ENCODE measurements at places on chromosomes 1 and 21.
A peak's percentile ranks its signal among the peaks of the same experiment; 100 is the strongest.

DNA sequence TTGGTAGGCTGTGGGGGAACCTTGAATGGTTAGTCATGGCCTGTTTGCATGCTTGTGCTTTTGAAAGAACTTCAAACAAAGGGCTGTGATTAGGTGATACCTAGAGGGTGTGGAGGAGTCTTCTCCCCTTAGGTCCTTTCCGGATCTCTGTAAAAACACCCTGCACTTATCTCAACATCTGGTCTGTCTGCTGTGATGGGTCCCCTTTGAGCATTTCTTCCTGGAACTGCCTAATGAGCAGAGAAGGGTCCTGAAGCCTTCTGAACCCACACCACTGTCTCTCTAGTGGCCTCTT is 59.6 kb downstream of the HUNK start:
- no peak for DNase-seq

GRCh38 chr1:171142416-171143385 is 42.4 kb upstream of the FMO2 start:
- peak; percentile 84 for DNase-seq

GRCh38 chr1:8980656-8981055 is 35.0 kb downstream of the CA6 start:
- no peak for DNase-seq

DNA sequence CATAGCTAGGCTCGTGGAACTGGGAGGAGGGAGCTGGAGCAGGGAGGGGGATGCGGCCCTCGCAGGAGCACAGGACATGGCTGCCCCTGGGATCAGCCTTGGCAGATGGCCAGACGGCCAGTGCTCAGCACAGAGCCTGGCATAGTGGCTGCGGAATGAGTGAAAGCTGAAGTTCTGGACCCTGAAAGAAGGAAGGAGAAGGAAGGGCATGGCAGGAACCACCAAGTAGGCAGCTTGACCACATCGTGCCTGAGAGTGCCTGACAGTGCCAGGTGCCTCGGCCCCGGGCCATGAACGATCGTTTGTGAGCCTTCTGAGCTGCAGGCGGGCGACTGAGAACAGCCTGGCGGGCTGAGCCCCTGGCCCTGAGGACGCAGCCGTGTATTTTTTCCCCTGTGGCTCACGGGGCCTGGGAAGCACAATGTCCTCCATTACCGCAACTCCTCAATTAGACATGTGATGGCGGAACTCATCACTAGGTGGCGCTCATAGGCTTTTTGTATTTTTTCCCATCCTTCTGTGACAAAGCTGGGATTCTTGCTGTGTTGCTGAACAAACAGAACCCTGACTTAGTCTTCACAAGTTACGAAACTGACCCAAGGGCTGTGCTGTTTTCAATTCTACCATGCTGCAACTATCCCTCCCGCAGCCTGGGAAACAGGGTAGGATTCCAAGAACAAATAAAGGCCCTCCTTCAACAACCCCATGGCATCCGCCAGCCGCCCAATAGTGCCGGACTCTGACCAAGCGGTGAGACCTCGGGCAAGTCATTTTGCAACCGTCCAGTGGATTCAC is 29.9 kb upstream of the TMEM61 start:
- DNase-seq = peak; percentile 82

DNA sequence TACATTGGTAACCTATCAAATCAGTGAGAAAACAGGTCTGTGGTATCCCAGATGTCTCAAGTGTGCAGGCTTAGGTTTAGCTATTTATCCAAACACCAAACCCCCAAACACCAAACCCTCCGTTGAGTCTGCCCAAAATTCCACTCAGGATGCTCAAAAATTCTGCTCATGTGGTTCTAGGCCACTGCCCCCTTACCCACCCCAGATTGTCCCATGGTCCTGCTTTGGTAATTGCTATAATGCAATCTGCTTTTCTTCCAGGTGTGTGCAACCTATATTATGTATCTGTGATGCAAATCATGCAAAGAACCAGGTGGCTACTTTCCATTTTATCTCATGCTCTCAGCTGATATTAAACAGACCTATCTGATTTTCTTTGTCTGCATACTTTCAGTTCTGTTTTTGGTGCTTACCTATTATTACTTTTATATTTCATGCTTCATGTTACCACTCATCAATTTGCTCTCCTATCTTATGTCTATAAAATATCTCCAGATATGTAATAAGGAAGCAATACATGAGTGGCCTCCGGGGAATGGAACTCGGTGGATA is 123.7 kb downstream of the TOMM20 start:
- DNase-seq = no peak

- peak; percentile 7 for DNase-seq
Observed at GRCh38 chr1:114122941-114123618, 30.6 kb downstream of the SYT6 start.

DNA sequence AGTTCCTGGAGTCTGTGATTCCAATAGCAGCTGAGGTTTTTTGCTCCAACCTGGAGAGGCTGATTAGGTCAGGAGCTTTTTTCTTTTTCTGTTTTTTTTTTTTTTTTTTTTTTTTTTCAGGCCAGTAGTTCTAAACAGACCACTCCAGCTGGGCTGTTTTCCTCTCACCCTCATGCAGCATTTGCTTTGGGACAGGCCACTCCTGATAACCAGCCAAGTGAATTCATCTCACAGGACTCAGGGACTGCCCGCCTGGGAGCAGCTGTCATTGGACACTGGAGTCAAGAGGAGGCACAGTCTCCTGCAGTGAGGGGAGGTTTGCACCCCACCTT is 22.9 kb downstream of the PLXNA2 start:
- no peak for DNase-seq

DNA sequence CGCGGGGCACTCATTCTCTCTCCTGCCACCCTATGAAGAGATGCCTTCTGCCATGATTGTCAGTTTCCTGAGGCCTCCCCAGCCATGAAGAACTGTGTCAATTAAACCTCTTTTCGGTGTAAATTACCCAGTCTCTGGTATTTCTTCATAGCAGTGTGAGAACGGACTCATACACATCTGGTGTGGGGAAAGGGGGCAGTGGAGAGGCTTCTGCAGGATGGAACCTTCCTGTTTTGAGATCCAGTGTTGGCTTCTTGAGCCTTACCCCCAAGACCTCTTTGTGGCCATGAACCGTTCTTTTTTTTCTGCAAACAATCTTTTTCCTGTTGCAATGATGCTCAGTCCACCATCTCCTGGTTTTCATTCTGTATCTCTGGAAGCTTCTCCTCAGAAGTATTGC is 248.4 kb downstream of the PRDM2 start:
- DNase-seq = no peak

- DNase-seq = no peak
Observed at GRCh38 chr1:33460947-33461629, 11.4 kb upstream of the ZSCAN20 start.

GRCh38 chr21:28298251-28298672 is 694.4 kb downstream of the LTN1 start:
- DNase-seq = no peak

DNA sequence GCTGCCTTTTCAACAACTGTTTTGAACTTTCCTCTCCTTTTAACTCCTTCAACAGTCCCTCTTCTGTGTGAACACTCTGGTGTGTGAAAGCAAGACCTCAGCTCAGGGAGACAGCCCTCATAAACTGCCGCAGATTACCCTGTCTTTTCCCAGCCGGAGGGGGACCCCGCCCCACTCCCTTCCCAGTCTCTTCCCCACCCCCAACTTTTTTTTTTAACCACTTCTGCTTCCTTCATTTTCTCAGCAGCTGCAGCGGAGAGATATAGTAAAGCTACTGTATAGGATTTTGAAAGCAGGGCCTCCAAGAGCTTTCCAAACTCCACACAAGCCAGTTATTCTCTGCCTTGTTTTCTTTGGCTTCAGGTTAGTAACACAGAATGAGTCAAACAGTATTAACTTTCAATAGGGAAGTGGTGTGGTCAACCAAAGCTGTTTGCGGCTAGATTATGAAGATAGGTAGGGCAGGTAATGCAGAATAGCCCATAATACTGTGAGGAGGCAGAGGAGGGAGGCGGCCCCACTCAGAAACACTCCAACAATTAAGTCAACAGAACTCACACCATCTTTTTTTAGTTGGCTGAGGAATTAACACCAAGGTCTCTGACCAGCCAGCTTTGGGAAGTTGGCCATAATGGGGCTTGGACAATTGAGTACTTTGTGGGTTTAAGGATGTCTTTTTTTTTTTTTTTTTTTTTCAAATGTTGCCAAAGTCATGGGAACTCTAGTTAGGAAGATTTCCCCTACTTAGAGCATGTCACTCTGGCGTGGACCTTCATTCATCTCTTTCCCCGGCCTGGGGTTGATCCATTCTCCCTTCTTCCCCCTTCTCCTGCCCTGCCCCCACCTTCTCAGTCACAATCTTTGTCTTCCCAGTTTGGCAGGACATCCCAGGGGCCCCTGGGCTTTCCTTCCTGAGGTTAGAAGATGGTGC is 177.0 kb downstream of the CLIC6 start:
- no peak for DNase-seq

- no peak for DNase-seq
Observed at GRCh38 chr1:32489774-32490454, 25.0 kb downstream of the ZBTB8B start.

DNA sequence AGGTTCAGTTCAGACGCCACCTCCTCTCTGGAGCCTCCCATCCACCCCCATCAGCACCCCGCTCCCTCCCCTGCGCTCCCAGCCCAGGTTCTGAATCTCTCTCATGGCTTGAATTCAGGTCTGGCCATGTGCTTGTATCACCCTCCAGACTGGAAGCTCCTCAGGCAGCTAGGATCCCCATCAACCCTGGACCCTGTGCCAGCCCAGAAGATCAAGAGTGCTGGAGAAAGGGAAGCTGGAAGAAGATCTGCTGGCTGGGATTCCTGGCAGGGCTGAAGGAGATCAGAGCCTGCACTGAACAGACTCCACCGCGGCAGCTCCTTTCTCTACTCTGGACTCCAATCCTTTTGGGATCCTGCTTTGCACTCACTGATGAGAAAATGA is 11.7 kb upstream of the TINAGL1 start:
- no peak for DNase-seq

- DNase-seq = peak; percentile 36
Observed at GRCh38 chr1:202959276-202959620, 1.1 kb upstream of the ADIPOR1 start.

- no peak for DNase-seq
Observed at GRCh38 chr1:175783126-175783722, 39.8 kb upstream of the TNR start.

- DNase-seq = no peak
Observed at GRCh38 chr1:83627045-83627444, 371.9 kb downstream of the TTLL7 start.

- DNase-seq = no peak
Observed at GRCh38 chr21:25535849-25536248, 71.4 kb downstream of the MRPL39 start.

- DNase-seq = no peak
Observed at GRCh38 chr21:45854690-45855247, 126.8 kb upstream of the COL6A1 start.

- peak; percentile 86 for DNase-seq
Observed at GRCh38 chr1:198937231-198938031, 298.6 kb downstream of the PTPRC start.

DNA sequence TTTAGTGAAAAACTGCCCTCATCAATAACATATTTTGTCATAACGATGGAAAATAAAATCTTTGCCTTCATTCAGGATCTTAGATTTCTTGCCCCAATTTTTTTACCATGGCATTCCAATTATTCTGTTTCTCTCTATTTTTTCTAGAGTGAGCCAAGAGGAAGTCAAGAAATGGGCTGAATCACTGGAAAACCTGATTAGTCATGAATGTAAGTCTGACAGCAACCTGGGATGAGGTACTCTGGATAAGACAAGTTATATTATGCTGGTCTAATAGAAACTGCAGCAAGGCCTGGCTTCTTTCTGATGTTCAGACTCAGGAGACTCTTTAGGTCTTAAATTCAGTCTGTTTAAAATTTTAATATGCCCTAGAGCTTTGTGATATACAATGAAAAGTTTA is 3.5 kb downstream of the RGS4 start:
- DNase-seq = no peak

GRCh38 chr1:88670462-88670861 is 13.6 kb upstream of the PKN2 start:
- no peak for DNase-seq

DNA sequence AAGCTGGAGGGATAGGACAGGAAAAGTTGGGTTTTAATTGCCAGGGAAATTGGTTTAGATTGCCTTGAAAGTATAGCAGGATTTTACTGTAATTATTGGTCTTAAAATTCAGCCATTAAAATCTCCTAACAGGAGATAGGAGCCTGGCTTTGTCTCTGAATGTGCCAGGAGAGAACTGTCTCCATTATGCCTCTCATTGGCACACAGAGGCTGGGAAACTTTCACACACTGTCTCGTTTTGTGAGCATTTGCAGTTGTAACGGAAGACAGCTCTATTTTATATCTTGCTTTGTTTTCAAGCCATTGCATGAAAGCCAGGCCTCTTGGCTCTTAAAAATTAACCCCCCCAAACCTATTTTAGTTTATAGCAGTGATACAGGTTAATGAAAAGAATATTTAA is 12.5 kb downstream of the DNAJC6 start:
- no peak for DNase-seq

DNA sequence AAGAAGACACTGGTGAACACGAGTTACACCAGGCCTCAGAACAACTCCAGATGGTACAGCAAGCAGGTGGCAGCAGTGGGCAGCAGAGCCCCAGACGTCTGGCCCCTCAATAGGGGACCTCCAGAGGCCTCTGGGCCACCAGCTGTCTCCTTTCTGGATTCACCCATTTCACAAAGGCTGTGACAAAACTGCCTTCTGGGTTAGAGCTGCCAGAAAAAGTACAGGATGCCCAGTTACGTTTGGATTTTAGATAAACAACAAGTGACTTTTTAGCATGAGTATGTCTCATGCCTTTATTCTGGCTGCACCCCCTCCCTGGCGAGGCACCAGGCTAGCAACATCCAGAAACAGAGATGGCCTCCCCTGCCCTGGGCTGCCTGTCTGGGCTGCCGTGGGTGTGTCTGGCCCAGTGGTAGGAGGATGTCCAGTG is 30.1 kb downstream of the ITPKB start:
- DNase-seq = no peak

Measured in HFF-Myc (cell line).